ENCODE measurements at places on chromosomes 11 and 22. TPM values are rescaled to one million over a fixed set of nuclear protein-coding genes. Genes with fewer than 3 reads are reported as not detected.

The CD248 gene
- total RNA-seq: 94.6 TPM

The SLC25A18 gene
- 1.1 TPM for total RNA-seq

The RHOD gene
- not detected for total RNA-seq

The C1QTNF4 gene
- 7.3 TPM for total RNA-seq

The SCN3B gene
- 1.3 TPM for total RNA-seq

The PARVA gene
- total RNA-seq: 33.1 TPM
